Frontal cortex (tissue), 4 donors: ENCODE measurements at places on chromosomes 3 and 15. TPM values are rescaled to one million over a fixed set of nuclear protein-coding genes. Genes with fewer than 3 reads are reported as not detected.

CA12 gene
- 7.7 TPM for total RNA-seq

MORC1 gene
- under 0.01 TPM for total RNA-seq

IL1RAP gene
- total RNA-seq: 13.9 TPM

AGTR1 gene
- total RNA-seq: 0.41 TPM

DYNLT2B gene
- total RNA-seq: 36.7 TPM

XIRP1 gene
- total RNA-seq: not detected

GRCh38 chr15:100601617-100602063 is 344 bp downstream of the LINS1 start:
- no peak for DNase-seq

DNA sequence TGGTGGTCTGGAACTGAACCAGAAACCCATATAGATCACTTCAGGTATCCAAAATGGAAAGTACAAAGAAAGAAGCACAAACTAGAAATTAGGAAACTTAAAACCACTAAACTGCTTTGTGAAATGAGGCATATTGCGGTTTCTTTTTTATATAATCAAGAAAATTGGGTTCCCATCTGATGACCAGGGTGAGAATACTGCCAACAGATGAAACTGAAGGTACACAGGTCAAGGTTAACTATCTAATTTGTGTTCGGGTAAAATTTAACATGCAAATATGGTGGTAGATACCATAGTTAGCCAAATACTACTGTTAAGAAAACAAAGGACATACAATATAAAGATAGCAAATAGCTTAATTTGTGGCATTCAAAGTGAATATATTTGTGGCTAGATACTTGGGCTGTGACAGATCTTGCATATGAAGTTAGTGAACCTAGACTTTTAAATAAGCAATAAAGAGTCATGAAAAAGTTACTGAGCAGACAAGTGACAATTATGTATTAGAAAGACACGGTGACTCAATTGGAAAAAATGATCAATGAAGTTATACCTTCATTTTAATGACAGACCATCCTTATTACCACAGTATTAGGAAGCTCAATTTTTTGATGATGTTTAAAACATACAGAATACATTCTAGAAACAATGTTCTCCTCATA is 127.4 kb downstream of the NR2E3 start:
- DNase-seq: no peak

- DNase-seq: no peak
These were observed 13.3 kb upstream of the TMF1 start for GRCh38 chr3:69065318-69065964.

GRCh38 chr3:160648701-160649100 is 28.3 kb upstream of the ARL14 start:
- DNase-seq: no peak

DNA sequence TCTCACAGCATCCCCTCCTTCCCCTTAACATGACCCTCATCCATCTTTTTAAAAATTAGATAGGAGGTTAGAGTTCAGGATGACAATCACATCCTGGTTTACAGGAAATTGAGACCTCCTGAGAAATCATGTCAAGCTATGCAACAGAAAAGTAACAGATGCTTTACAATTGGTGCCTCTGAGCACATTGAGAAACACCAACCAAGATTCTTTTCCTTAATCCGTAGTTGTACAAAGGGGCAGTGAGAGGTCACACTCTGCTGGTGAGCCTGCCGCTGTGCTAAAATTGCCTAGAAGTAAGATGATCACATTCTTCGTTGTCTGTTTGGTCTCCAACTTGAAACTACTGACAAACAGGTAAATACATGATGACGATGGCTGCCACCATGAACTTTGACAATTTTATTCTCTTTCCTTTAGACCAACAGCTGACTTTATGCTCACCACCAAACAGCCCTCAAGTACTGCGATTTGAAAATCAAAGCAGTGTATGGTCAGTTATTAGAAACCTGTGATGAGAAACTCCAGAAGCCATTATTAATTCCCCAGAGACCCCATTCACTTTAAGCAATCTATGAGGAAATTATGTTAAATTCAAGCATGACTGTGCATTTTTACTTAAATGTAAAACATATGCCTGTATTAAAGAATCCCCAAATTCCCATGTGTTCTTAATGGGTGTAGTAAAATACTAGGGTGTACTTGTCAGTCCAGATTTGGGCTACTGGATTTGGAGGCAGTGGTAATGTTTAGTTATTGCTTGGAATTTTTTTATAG is 210.7 kb upstream of the UBE2E1 start:
- no peak for DNase-seq

DNA sequence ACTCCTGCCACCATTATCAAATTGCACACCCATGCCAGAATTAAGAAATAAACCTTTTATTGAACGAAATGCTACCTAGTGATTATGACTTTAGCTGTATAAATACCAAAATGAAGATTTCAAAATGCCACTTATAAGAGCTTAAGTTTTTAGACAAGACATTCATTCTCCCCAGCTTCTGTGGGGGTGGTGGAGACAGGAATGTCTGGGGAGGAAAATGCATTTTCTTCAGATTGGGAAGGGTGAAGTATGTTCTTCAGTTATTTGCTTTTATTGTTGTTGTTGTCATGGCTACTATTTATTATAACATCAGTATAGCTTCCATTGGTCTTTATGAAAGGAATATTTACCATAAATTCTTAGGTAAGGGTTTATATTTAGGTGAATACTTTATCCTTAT is 132.7 kb upstream of the GMNC start:
- no peak for DNase-seq

DNA sequence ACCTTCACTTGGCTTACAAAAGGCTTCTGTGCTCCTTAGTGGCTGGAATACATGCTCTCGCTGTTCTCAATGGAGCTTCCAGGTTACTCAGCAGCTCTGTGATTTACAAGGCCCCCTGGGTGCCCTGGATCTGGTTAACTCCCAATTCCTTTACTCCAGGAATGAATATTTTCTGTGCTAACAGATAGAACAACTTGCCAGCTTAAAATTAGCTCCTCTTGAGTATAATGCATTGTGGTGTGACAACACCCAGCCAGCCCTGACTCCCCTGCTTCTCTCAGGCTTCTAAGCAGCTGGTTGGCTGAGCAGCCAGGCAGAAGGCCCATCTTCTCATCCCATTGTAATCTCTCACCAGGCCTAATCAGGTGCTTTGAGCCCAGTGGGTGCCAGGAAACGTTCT is 246.4 kb downstream of the ALCAM start:
- DNase-seq: no peak
